ENCODE measurements at places on chromosomes 16 and 17. TPM values are rescaled to one million over a fixed set of nuclear protein-coding genes. Genes with fewer than 3 reads are reported as not detected.

- DNase-seq, result no peak
These were observed 89.4 kb upstream of the C17orf78 start for GRCh38 chr17:37286430-37286829.

DNA sequence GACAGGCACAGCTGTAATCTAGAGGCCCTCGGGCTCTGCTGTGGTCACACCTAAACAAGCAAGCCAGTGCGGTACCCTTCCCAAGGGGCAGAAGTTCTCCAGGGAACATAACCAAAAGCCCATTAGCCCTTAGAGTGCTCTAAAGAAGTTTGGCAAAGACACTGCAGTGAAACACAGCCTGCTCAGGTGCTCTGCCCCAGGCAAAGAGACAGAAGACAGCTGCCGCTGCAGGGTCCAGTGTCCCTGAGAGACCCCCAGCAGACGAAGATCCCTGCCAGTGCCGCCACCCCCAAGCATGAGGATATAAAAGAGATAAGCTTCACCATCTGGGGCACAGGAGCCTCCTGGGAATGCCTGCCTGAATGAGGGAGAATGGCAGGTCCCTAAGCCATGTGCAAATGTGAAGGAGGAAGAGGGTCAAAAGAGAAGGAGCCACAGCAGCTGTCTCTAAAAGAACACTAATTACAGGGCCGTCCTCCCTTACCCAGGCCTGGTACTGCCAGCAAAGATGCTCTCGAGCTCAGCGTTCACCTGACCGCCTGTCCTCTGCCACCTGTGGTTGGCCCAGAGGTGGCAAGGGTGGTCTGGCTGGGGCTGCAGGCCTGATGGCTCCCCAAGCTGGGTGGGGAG, 29.7 kb downstream of the CUEDC1 start:
- DNase-seq, result no peak

- DNase-seq, result no peak
These were observed 4.6 kb downstream of the PTGES3L start for GRCh38 chr17:42975265-42975664.

DNA sequence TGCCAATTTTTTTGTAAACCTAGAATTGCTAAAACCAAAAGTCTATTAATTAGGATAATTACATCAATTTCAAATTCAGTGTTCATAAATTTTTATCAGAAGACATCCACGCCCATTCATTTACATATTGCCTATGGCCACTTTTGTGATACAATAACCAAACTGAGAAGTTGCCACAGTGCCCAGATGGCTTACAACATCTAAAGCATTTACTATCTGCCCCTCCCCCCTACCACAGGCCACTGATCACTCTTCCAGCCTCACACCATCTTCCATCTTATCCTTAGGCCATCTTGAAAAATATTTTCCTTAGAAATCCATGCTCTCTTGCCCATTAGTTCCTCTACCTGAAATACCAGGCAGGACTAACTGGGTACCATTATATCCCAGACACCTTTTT, 6.3 kb upstream of the PRKAR1A start:
- no peak for DNase-seq

- DNase-seq, result no peak
These were observed 54.4 kb upstream of the RCVRN start for GRCh38 chr17:9959377-9959981.

- no peak for DNase-seq
These were observed 1.5 kb downstream of the ABCC1 start for GRCh38 chr16:15950869-15951268.

DNA sequence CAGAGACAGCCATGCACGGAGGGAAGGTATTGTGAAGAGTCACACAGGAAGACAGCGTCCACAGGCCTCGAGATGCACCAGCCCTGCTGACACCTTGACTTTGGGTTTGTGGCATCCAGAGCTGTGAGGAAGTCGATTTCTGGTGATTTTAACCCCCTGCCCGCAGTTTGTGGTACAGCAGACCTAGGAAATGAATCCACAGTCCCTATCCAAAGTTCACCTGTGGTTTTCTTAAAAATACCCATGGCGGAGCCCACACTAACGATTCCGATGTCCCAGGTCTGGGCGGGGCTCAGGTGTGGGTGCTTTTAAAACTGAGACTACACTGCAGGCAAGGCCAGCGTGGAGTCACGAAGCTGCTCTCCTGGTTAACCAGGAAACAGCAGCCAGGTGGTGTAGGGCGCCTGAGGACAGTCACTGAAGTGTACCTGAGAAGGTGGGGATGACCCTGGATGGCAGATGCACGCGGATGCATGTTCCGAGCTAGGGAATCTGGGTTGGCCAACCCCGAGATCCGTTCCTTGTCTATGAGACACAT, 14.4 kb upstream of the MEAK7 start:
- no peak for DNase-seq

DNA sequence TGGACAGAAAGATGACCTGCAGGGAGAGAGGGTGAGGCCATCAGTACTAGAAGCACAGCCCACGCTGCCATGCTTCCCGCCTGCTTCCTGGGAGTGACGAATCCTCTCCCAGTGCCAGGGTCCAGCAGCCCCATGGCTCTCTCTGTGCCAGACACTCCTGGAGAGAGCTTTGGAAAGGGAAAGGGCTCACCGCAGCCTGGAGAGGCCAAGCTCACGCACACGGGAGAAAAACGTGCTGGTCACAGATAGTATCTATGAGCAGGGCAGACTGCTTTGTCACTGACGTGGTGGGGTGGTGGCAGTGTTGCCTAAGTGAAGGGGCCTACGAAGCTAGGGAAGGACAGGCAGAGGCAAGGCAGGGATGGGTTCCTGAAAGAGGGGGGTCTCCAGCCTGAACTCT, 5.4 kb downstream of the WBP2 start:
- DNase-seq, result no peak

DNA sequence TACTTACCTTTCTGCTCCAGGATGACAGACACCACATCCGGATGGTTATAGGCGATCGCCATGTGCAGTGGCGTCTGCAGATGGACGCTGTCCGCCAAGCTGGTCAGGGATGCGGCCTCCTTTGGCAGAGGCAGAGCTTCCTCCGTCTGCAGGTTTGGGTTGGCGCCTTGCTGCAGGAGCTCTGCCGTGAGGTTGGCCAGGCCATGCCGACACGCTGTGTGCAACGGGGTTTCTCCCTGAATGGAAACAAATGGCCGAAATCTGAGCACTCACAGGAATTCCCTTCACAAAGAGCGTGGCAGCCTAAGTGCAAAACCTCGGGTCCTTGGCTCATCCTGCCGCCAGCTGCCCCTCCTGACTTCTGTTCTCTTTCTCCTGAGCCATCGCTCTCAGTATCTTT, 41.8 kb downstream of the CYB5D2 start:
- DNase-seq, result no peak

DNA sequence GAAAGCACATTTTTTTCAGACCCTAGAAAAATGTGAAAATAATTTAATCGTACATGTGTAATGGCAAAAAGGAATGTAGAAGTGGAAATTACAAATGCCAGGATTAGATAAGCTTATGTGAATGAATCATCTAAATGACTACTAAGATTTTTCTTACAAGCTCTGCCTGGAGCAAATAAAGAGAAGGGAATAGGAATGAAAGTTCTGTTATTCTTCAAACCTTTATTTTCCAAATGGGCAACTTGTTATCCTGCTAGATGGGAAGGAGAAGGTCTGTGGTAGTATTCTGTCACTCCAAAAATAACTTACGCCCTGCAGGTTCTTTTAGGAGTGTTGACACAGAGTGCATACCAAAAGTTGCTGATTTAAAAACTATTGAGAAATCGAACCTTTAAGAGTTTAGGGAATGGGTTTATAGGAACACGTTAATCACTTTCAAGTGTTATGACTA, 9.7 kb downstream of the CTCF start:
- no peak for DNase-seq

PRSS36 gene
- total RNA-seq, result 1.4 TPM

NDRG4 gene
- total RNA-seq, result 6.7 TPM

SOCS1 gene
- total RNA-seq, result 13.2 TPM
